ENCODE measurements at places on chromosomes 12 and 14.

DNA sequence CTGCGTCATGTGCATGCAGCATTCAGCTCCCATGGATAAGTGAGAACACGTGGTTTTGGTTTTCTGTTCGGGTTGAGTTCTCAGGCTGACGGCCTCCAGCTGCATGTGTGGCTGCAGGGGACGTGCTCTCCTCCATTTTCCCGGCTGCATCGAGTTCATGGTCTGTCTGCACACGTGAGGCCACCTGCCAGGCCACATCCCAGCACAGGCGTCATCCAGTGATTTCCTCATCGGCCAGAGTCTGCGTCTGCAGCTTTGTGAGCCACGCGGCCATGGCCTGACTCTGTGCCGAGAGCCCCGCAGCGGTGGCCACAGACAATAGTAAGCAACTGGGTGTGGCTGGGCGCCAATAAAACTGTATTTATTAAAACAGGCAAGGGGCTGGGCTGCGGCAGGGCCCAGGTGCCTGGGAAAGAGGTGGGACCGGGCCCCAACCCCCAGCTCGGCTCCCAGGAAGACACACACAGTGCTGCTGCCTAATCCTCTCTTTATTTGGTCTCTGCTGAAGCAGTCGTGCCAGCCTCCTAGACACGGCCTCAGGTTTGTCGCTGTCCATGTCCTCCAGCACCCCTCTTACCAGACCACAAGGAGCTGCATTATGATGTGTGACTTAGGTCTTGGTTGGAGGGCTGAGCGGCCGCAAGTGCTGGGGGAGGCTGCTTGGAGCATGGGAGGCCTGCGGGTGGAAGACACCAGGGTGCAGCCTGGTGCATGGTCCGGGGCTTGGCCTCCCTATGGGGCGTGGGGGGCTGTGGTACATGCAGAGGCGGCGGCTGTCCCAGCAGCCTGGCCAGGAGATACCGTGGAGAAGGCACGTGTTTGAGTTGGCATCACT lies 52.0 kb downstream of the NOC4L start:
- no peak for DNase-seq

DNA sequence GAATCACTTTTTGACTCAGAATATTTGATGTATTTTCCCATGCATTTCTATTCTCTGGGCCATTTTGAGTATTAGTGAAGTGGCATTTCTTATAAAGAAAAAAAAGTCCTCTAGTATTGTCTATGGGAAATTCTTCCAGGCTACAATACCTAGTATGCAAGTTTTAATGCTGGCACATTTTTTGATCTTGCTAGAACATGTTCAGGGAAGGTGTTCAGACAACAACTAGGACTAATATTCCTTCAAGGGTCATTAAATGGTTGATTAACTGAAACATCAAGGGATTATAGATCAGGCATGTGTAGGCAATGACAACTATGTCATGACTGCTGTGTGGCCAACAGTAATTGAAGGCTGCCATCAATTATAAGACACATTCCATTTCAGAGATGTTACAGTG lies 7.7 kb downstream of the CCDC184 start:
- DNase-seq = no peak

DNA sequence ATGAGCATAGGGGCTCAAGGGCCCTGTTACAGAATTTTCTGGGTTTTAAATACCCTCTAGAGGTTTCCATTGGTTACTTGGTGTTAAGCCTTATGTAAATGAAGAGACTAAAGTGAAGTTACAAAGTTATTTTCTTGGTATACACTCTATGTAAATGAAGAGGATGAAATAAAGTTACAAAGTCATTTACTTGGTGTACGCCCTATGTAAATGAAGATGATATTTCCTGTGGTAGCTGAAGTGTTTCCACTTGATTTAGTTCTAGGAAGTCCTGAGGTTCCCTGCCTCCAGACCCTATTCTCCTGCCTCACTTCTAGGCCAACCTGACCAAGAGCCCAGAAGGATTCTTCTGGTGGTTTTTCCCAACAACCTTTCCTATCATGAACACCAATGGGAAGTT lies 126.1 kb downstream of the SPTSSA start:
- no peak for DNase-seq

DNA sequence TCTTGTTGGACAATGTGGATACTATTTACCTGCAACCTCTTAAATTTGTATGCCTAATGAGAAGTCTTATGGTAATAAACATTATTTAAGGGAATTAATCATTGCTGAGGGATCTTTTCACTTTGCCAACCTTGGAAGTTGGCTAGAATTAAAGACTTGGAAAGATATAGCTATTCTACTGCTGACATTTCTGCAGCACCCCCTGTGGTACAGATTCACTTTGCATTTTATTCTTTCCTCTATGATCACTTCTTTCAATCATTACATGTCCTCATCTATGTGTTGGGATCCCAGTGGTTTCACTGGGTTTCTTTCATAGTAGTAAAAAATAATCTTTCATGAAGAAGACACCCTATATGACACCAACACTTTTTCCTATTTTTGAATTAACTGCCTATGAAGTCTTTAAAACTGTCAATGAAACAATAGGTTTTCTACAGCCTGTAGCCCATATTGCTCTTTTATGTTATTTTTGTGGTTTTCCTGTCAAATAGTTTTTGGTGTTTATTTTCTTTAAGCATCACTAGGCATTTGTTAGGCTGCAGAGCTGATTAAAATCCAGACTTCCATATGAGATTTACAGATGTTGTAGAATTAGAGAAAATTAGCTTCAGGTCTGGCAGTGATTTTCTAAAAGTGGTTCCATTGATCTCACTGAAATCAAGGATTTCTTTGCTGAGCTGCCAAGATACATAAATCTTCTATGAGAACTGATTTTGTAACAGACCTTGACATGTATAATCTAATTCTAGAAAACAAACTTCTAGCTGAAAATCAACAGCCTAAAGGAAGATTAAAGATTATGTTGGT lies 256.1 kb downstream of the NAV3 start:
- no peak for DNase-seq
